Stimulated activated CD8-positive, alpha-beta memory T cell treated with anti-CD3 and anti-CD28 coated beads, Interleukin-4, amount 100 ng/mL, for 48 hours (primary cell): ENCODE measurements at places on chromosomes 6 and 20.
A peak's percentile ranks its signal among the peaks of the same experiment; 100 is the strongest.

- DNase-seq, result no peak
Measured at GRCh38 chr6:85006362-85006761, 242.0 kb upstream of the TBX18 start.

- no peak for DNase-seq
Measured at GRCh38 chr6:166559662-166560061, 26.8 kb downstream of the RAMACL start.

- no peak for DNase-seq
Measured at GRCh38 chr20:19911810-19912382, 105.3 kb upstream of the NAA20 start.

- DNase-seq, result no peak
Measured at GRCh38 chr6:37990762-37991525, 171.4 kb downstream of the ZFAND3 start.

GRCh38 chr6:159298840-159299239, 129.6 kb downstream of the FNDC1 start:
- DNase-seq, result no peak

- no peak for DNase-seq
Measured at GRCh38 chr6:38241200-38241871, 398.4 kb downstream of the BTBD9 start.

- DNase-seq, result no peak
Measured at GRCh38 chr6:125365230-125365629, 63.5 kb upstream of the HDDC2 start.

- DNase-seq, result no peak
Measured at GRCh38 chr6:53529324-53530036, 15.4 kb downstream of the GCLC start.

GRCh38 chr20:58109918-58110635, 118.4 kb downstream of the ANKRD60 start:
- no peak for DNase-seq

DNA sequence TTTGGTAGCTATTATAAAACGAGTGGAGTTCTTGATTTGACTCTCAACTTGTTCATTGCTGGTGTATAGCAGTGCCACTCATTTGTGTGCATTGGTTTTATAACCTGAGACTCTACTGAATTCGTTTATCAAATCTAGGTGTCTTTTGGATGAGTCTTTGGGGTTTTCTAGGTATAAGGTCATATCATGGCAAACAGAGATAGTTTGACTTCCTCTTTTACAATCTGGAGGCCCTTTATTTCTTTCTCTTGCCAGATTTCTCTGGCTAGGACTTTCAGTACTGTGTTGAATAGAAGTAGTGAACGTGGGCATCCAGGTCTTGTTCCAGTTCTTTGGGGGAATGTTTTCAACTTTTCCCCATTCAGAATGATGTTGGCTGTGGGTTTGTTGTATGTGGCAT, 38.8 kb downstream of the SUMO4 start:
- DNase-seq, result no peak

- peak; percentile 19 for DNase-seq
Measured at GRCh38 chr20:44030394-44030793, 115.7 kb downstream of the TOX2 start.

DNA sequence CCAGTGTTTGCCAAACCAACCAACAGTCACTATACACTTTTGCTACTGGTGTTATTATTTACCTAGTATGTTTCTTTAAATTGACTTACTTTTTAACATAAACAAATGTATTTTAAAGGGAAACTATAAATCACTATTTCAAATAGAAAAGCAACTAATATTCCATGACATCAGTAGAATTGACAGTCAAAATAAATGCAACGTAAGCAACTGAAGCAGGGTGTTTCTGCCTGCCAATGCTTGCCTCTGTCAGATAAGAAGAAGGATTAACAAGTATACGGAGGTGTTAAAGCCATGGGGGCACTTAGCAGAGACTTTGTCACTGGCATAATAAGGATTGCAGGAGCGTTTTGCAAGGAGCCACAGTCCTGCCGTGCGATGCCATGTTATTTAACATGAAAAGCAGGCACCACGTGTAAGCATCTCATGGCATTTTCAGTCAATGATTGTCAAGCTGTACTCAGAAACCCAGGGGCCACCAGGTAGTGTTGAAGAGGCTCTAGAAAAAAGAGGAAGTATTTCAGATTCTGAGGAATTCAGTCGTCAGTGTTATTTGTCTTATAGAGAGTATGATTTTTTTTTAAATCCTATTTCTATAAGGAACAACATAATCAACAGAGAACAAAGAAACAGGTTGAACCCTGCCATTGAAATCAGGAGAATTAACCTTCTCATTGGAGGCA, 131.7 kb downstream of the BFSP1 start:
- no peak for DNase-seq

DNA sequence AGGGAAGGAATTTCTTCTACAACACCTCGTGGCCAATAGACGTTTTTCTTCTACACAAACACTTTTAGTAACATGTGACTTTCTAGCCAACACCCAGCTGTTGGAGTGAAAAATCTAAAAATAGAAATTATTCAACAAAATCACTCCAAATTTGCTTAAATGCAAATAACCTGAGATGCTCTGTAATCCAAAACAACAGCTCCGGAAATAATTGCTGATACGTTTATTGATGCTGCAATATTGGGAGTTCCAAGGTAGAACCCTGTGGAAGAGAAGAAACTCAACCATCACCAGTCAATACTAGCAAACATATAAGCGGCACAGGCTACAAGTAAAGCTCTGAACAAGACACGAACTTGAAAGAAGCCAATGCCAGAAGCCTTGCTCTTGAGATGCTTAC, 230.6 kb downstream of the ALDH8A1 start:
- no peak for DNase-seq

GRCh38 chr6:52760105-52760765, 3.0 kb downstream of the GSTA2 start:
- DNase-seq, result no peak

DNA sequence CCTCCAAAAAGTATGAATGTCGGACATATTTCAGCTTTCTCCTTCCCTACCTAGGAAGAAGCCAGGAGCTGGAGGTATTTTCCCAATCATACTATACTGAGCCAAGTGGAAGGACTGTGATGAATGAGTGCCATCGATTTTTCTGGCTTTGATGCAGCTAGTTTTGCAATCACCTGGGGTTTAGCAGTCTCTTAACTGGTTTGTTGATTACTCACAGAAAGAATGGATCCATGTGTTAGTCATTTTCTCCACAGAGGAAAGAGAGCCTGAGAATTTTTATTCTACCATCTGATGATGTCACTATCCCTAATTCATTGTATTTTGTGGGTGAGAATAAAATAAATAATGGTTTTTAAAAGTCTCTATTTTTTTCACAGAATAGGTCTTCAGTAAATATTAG, 282.9 kb upstream of the RNF217 start:
- no peak for DNase-seq

GRCh38 chr6:49531774-49532569, 18.5 kb upstream of the C6orf141 start:
- DNase-seq, result no peak

GRCh38 chr6:21246075-21246474, 347.5 kb upstream of the SOX4 start:
- no peak for DNase-seq

GRCh38 chr6:126112171-126112632, 125.9 kb downstream of the TRMT11 start:
- DNase-seq, result no peak

DNA sequence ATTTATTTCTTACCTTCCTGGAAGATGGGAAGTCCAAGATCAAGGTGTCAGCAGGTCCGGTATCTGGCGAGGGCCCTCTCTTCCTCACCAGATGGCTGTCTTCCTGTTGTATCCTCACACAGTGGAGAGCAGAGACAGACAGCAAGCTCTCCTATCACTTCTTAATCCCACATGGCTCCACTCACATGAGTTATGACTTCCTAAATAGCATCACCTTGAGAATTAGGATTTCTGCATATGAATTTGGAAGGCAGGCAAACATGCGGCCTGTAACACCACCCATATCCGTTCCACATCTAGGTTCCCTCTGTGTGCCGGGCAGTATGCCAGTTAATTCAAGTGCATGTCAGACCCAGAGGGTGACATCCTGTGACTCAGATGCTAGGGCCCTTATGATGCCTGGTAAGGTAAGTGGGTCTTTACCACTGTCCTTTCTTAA, 2.1 kb downstream of the RAET1E start:
- DNase-seq, result peak; percentile 41

DNA sequence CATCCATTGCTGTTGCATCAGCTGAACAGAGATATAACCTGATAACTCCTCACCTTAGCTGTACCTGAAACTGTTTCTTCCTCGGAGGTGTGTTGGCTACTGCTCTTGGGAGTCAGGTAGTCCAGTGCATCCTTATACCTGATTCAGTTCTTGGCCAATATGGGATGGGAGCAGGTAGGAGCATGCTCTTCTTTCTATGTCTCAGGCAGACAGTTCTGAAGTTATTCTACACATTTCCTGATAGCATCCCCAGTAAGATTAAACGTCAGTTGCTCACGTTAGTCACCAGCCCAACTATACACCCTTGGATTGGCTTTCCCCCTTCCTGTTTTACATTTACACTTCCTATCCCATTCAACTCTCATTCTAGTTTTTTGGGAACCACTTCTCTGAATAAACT, 244.3 kb upstream of the FLRT3 start:
- no peak for DNase-seq

DNA sequence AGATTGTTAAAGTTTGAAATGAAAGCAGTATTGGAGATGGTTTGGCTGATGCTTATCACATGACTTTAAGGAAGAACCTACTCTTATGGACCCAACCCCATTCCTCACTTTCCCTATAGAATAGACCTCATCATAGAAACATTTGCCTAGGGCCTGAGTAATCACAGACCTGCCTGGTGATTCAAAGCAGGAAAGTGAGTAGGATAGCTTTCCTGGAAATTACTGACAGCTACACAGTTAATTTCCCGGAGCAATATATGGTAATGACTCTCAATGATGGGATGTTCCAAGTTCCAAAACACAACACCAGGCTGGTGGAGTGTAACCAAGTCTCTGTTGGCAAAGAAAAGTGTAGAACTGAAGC, 233.8 kb downstream of the SIM1 start:
- no peak for DNase-seq

GRCh38 chr6:54254886-54255285, 53.4 kb upstream of the TINAG start:
- DNase-seq, result no peak

DNA sequence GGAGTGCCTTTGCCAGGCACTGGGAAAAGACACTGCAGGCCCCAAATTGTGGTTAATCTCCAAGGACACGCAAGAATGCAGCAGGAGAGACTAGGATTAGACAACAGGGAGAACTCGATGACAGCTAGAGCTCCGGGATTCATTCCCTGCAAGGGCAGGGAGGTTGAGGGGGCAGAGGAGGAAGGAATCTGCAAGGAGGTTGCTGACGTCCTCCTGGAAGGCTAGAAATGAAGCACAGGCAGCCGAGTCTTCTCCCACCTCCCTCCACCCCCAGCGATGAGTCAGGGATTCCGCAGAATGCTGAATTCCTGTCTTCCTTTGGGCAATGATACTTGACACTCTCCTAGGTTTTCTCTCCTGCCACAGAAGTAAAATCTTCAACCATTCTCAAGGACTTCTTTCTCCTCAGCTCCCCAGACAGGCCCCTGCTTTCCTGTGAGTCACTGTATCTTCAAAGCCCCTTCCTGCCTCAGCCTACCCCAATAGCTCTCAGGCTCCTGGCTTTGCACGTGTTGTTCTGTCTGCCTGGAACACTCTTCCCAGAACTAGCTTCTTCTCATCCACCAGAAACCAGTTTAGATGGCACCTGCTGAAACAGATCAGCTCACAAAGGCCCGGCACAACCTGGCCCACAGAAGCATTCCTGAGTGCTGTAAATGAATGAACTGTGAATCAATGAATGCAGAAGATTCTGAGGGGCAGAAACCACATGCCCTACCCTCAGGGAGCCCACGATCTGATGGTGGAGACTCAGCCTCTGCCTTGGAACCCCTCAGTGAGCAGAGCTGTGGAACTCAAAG, 85.6 kb downstream of the MRPL14 start:
- DNase-seq, result no peak

GRCh38 chr20:23362392-23363256, 642 bp downstream of the GZF1 start:
- peak; percentile 44 for DNase-seq

- DNase-seq, result no peak
Measured at GRCh38 chr6:113860181-113860955, 3.2 kb downstream of the MARCKS start.

GRCh38 chr20:48054051-48054450, 268.8 kb upstream of the SULF2 start:
- no peak for DNase-seq

DNA sequence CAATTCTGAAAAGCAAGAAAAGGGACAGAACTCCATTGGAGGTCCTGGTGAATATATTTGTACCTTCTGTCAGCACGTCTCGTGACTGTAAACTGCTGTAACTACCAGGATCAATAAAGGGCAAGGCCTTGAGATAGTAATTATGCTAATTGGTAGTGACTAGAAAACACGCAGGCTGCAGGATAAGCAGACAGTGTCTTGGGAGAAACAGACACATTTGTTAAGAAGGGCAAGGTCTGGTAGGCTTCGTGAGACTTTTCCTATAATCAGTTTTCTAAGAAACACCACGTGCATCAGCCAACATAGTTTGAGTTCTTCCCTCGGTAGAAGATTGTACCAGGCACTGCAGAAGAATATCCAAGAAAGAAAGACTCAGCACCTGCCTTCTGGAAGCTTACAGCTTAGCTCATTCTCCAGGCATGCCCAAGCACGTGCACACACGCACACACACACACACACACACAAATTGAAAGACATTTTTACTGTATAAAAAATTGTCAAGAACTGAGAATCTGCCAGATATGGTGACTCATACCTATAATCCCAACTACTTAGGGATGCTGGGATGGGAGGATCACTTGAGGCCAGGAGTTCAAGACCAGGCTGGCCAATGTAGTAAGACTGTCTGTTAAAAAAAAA, 167.0 kb upstream of the SASH1 start:
- no peak for DNase-seq

GRCh38 chr20:18057101-18057993, at the start of gene OVOL2:
Gene OVOL2 (minus strand): TSS chr20:18057916. CDS start chr20:18057634, 282 bp downstream.
- peak; percentile 31 for DNase-seq

- DNase-seq, result no peak
Measured at GRCh38 chr6:18350271-18350670, 36.9 kb upstream of the RNF144B start.

- no peak for DNase-seq
Measured at GRCh38 chr6:16657768-16658167, 103.5 kb downstream of the ATXN1 start.

GRCh38 chr6:25898289-25898977, 24.4 kb upstream of the SLC17A3 start:
- DNase-seq, result no peak

- DNase-seq, result no peak
Measured at GRCh38 chr6:167770291-167770955, 56.3 kb upstream of the AFDN start.
